Activated T-cell treated with anti-CD3 and anti-CD28 coated beads for 4 hours (primary cell): ENCODE measurements at places on chromosomes 1 and 21.

DNA sequence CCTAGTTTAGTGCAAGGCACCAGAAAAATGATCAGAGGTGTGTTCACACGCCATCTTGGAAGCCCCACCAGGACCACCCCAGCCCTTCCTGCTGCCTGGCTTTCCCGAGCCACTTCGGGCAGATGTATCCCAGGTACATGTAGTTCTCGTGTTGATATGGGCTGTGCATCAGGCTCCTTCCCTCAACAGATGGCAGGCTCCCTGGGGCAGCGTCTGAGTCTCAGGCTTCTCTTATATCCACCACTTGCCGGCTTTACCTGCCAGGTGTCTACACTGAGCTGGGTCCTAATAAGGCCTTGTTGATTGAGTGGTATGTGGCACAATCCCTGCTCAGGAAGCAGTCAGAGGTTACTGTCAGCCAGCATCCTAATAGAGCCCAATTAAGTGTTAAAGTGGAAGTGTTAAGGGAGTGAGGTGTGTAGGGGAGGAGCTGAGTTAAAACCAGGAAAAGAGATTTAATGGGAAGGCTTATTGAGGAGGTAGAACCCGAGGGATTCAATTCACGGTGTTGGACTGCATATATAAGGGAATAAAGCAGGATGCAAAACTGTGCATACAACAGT lies 8.5 kb downstream of the GPA33 start:
- DNase-seq: no peak

DNA sequence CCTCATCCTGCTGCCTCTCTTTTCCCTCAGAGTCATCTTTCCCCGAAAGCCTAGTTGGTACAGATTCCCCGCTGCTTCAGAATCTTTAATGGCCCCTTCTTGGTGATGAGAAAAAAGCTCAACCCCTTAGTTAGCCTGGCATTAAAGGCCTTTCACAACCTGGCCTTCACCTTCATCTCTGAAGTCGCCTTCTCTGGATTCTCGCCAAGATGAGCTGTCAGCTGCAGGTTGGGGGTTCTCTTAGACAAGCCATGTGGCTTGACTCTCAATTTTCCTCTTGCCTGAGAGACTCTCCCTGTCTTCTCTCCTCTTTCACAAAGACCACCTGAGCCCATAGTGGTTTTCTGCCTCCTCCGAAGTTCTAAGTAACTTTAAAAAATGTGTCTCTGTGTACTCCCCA lies 15.5 kb upstream of the DISC1 start:
- no peak for DNase-seq

DNA sequence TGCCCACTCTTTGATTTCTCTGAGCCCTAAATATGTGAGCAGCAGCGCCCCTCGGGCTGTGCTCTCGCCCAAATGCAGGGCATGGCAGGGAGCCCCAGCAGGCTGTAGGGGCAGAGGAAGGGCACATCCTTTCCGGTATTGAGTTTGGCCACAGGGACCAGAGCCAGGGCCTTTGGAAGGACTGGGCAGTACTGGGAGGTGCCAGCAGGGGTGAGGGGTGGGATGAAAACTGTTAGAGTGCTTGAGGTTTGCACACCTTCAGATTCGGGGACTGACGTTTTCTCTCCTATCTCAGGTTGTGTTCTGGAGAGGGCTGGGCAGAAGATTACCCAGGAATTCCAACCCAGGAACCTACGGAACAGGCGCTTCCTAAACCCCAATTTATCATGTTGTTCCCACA lies 2.2 kb upstream of the ATP1A2 start:
- no peak for DNase-seq

DNA sequence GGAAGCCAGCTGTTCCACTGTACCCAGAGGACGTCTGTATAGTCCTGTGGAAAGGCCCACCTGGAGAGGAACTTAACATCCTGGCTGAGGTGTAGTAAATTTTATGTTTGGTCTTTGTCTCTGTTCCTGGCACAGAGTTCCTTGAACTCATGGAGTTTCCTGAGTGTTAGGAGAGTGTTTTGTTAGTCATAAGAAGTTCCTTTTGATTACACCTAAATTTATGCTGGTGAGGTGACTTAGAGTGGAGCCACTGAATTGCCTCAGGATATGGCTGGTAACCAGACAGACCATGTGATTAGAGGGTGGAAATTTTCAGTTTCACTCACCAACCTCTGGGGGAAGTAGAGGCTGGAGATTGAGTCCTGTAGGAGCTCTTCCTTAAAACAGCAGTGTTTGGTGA lies 57.9 kb downstream of the RASAL2 start:
- no peak for DNase-seq

GRCh38 chr1:67582625-67583461 lies 102.2 kb upstream of the GADD45A start:
- DNase-seq: no peak

DNA sequence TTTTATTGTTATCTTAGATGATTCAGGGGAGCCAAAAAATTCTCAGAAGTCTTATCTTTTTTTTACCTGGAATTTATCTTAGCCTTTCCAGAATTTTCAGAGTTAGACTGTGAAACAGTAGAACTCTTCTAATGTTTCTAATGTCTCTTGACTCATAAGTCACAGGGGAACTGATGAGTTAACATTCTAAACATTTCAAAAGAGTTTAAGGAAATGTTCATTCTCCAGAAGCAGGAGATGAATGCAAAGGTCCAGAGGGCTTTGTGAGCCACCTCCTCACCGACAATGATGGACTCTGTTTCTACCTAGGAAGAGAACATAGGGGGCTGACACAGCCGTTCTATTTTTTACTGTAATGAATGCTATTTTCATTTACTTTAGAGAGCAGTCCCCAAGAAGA lies 157.5 kb downstream of the BRINP2 start:
- DNase-seq: no peak

- no peak for DNase-seq
Observed at GRCh38 chr1:63326473-63327380, 4.4 kb downstream of the FOXD3 start.

DNA sequence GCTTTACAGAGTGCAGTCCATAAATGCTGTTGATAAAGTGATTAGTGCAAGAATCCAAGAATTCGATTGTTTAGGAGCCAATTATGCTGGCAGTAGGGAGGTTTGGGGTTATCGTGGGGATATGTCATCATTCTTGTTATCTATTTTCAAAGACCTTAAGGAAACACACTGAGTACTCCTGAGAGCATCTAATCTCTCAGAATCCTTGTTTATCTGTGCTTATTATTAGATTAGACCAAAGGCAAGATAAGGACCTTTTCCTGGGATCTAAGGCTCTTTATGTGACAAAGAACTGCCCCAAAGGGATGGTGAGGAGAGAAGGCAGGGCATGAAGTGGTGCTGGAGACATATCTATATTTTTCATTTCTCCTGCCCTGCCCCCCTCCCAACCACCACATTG lies 139.1 kb downstream of the TSEN15 start:
- no peak for DNase-seq

GRCh38 chr1:34695580-34695979 lies 59.3 kb upstream of the GJB5 start:
- DNase-seq: no peak

GRCh38 chr1:72140222-72140621 lies 142.1 kb downstream of the NEGR1 start:
- DNase-seq: no peak

GRCh38 chr1:173853074-173853473 lies 14.7 kb downstream of the GAS5 start:
- no peak for DNase-seq

DNA sequence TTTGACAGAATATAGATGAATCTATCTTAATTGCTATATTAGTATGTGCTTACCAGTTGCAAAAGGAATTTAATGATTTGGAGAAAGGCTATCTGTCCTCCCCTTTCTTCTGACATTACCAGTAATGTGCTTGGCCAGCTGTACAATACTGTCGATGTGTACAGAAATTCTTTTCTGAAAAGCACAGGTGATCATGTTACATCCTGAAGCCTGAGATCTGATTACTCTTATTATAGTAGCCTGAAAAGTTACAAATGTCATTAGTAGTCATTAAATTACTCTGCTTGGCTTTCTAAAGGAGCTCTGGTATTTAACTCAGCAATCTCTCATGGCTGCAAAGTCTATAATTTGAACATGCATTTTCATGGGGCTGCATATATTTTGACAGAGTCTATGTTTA lies 209.8 kb downstream of the PTPRC start:
- no peak for DNase-seq

GRCh38 chr1:10898921-10899320 lies 102.5 kb upstream of the CASZ1 start:
- DNase-seq: no peak

- no peak for DNase-seq
Observed at GRCh38 chr1:209062863-209063262, 520.7 kb upstream of the CAMK1G start.

DNA sequence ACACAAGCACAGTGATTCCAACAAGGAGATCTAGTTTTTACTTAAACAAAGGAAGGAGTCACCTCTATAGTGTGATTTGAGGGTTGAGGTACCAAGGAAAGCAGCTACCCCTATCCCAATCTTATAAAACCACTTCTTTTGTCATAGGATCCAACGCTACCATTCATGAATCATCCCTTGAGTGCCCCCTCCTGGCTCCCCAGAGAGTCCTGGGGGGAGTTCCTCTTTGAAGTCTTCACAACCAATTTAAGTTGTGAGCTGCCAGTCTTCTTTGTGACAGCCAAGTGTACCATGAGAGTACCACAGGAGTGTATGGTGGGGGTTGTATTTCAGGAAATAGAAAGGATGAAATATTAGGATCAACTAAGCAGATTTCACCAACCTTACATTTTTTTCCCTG lies 39.1 kb upstream of the NHLH2 start:
- no peak for DNase-seq

DNA sequence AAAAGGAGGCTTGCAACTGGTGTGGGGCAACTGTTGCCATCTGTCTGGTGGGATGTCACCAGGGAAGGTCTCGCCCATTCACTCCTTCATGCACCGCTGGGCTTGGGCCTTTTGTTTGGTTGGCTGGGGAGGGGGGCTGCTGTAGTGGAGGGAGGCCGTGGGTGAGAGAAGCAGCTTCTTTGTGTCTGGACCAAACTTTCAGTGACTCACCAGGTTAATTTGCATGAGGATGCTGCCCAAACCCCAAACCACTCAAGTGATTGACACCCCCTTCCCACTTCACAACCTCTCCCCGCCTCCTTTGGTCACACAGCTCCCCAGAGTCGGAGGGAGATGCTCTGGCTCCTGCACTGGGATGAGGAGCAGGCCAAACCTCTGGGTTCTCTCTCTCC lies 19.7 kb downstream of the BTG2 start:
- DNase-seq: no peak

DNA sequence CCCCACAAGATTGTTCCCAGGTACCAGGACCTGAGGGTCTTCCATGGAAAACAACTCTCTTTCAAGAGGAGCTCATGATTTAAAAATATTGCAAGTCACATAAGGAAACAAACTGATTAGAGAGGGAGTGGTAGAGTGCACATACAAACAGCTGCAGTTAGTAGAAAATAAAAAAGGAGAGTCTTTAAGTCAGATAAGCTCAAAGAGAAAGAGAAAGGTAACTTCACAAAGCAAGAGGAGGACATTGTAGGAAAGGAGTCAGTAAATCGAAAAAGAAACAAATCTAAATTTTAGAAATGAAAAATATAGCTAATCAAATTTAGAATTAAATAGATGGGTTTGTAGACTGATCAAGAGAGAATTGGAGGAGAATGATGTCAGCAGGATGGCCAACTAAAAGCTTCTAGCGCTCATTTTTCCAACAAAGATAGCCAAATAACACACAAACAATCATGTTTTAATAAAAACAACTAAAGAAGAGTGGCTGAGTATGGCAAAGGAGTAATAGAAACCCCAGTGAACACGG lies 86.1 kb upstream of the CD53 start:
- no peak for DNase-seq

GRCh38 chr1:216554934-216555333 lies 131.7 kb upstream of the USH2A start:
- DNase-seq: no peak

DNA sequence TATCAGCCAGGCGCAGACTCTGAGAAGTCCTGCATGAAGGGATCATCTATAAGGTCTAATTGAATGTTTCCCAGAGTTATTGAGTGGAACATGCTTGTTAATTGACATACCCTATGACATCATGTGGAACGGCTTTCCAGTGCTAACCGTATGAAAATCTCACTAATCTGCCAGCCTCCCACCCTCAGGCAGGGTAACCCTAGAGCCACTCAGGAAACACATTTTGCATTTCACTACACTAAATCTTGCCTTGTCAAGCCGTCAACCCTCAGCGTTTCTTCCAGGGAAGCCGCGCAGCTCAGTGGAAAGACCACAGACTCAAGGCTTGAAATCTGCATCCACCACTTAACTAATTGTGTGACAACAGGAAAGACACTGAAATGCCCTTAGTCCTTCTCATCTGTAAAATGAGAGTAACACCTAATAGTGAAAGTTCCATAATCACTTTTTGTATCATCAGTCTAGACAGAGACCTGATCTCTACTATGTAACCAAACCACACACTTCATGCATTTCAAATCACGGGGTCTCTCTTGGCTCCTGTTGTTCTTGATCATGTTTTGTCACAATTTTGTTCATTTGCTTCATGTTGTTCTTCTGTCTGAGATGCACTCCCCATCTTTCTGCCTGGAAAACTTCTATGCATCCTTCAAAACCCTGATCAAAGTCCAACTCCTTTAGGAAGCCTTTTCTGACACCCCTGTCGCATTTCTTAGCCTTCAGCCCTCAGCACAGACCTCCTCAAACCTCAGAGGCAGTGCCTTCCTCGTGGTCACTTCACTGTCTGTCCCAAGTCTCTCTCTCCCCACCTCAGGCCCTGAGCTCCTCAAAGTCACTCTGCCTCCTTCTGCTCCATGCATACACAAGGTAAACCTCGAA lies 246.5 kb downstream of the TOMM20 start:
- no peak for DNase-seq

DNA sequence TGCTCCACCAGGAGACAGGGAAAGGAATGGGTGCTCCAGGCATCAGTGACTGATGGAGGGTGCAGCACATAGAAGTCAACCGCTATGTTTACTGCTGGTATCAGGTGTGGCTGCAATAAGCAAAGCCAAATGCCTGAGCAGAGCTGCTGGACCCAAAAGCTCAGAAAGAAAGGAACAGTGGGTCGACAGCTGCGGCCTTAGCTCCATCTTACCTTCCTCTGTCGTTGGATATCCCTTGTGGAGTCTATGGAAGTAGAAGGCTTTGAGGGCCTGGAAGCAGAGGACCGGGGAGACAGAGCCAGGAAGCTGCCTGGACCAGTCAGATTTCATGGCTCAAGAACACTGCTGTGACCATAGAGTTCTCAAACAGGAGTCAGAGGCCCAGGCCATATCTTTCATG lies 45.3 kb downstream of the RIMS3 start:
- no peak for DNase-seq

DNA sequence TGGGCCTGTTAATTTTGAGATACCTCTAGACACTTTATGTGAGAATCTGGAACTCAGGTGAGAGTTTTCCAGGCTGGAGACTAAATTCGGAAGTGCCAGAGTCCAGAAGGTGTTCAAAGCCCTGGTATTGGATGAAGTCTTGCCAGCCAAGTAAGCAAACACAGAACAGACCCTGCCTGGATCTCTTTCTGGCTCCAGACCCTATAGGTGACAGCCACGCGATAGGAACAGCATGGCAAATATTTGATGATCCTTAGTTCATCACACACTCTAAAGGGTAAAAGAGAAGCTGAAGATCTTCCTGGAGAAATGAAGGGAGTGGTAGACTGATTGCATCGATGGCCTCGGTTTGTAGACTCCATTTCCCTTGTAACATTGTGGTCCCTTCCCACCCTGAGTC lies 30.7 kb downstream of the SLC1A7 start:
- no peak for DNase-seq
